ENCODE measurements at places on chromosomes 1 and 21.

DNA sequence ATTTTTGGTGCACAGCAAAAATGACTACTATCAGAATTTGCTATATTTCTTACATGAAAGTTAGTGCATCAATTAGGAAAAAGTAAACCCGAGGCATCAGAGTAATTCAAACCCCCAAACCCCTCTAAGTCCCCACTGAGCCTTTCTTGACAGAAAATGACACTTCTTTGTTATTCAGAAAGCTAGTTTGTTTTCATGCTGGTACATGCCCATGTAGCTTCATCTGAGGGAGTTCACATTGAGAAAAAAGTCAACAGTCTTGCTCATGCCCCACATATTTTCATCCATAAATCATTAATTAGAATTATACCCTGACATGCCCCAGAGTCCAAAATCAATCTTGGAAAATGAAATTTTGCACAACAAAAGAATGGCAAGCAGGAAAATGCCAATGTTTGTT lies 39.9 kb upstream of the PDC start:
- DNase-seq, result no peak

DNA sequence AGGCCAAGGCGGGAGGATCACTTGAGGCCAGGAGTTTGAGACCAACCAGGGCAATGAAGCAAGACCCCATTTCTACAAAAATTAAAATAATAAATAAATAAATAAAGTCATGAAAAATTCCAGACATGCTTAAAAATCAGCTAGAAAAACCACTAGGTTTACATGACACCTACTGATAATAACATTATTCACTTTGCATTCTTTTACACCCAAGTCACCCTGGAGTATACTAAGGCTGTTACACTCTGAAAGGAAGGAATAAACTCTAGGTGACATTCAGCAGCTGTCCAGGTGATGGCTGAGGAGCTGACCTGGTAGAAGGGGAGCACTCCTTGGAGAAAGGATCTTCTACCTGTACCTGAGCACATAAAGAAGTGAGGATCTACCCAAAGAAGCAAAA lies 179.2 kb downstream of the ZNF281 start:
- no peak for DNase-seq

GRCh38 chr1:56370513-56370912 lies 208.8 kb downstream of the PLPP3 start:
- no peak for DNase-seq

GRCh38 chr1:170370087-170370486 lies 161.9 kb upstream of the GORAB start:
- DNase-seq, result no peak

GRCh38 chr1:232793944-232794343 lies 11.3 kb upstream of the MAP10 start:
- DNase-seq, result no peak

DNA sequence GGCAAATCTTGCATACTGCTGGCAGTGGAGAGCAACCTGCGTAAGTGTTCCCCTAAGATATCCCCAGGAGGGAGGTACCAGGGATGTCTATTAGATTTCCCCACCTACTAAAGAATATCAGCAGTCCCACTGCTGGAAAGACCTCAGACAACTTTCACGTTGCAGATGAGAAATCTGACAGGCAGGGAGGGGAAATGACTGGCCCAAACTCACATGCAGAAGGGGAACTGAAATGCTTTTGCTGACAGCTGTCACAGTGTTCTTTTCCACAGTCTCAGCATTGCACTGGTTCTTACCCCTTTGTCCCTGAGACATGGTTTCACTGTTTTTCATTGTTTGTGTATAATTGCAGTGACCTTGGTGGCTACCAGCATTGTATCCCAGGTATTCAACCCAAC lies 84.8 kb upstream of the ATP1A1 start:
- no peak for DNase-seq

Data from stimulated activated CD8-positive, alpha-beta memory T cell treated with anti-CD3 and anti-CD28 coated beads, Interleukin-4, amount 100 ng/mL, for 1 hour (primary cell).